ENCODE measurements at places on chromosomes 2 and 18.

GRCh38 chr18:29176681-29177080 is 999.8 kb upstream of the CDH2 start:
- DNase-seq: no peak

DNA sequence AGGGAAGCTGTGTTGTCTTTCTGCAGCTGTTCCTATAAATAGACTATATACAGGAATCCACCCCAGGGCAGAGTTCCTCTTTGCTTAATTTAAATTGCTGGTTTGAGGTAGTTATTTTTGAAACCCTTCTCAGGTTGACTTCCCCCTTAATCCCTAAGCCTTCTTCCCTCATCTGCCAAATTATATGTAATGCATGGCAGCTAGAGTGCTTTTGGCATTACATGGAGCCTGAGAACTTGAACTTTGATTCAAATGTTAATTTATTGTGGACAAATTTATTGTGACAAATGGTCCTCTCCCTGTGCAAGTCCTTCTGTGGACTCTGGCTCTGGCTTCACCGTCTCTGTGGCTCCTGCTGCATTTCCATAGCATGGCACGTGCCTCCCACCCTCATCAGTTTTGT is 29.2 kb downstream of the MYO1B start:
- no peak for DNase-seq

- peak; percentile 19 for DNase-seq
These were observed 31.7 kb downstream of the SDC1 start for GRCh38 chr2:20193185-20193584.

- DNase-seq: no peak
These were observed 196.6 kb upstream of the SLC35G4 start for GRCh38 chr18:11412811-11413210.

DNA sequence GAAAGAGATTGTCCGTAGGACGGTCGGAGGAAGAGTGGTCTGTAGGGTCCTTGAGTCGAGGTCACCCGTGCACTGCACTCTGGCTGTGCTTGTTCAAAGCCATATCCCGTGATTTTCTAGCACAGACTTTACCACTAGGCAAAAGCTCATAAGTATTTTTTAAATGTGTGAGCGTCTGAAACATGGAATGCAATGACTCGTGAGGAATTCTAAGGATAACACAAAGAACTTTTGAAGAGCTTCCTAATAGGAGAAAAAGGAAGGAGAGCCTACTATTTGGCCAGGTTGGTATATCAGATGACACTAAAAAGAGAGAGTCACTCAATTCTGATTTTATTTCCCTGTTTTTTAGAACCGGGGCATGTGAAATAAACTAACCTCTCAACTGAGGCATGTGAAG is 68.3 kb downstream of the CD28 start:
- DNase-seq: peak; percentile 22

DNA sequence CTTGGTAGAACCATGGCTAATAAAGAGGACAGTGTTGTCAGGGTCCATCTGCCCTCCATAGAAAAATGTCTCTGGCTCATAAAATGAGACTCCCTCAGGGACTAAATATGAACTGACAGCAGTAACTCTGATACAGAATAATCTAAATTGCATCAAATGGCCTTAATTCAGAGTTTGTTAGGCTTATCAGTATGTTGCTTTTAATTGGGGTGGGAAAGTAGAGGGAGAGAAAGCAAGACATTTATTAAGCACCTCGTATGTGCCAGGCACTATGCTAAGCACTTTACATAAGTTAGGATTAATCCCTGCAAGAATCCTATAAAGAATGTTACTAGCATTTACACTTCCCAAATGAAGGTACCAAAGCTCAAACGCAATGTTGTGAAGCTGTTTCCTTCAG is 115.2 kb downstream of the MMADHC start:
- DNase-seq: no peak

DNA sequence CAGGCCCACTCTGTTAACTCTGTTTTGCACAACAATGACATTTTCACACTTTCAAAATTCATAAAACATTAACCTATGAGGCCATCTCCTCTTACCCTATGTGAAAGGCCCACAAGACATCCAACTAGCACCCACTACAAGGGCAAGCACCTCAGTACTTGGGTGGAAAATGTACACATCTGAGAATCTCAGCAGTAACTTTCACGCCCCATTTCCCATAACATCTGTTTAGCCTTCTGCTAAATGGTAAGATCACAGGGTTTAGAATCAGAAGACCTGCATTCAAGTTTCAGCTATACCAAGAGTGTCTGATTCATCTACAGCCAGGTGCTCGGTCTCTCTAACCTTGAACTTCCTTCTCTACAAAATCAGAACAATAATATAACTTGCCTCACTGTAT is 89.2 kb downstream of the SP100 start:
- DNase-seq: no peak

GRCh38 chr2:152372438-152372984 is 37.5 kb downstream of the FMNL2 start:
- no peak for DNase-seq

DNA sequence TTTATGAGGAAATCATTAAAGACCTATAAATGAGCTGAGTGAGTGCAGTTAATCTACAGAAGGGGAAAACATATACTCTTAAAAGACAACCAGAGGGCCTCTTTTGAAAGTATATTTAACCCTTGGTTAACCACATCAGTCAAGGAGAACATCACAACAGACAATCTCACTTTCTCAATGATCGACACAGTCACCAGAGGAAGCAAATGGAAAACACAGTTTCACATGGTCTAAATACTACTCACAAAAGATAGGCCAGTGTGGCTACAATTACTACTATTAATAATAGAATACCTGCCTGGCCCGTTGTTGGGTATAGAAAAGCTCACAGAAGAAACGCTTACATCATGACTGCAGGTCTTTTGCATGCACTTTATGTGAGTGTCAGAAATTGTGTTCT is 426.2 kb downstream of the NCKAP5 start:
- DNase-seq: no peak

GRCh38 chr2:238397356-238397755 is 29.4 kb upstream of the ASB1 start:
- no peak for DNase-seq

DNA sequence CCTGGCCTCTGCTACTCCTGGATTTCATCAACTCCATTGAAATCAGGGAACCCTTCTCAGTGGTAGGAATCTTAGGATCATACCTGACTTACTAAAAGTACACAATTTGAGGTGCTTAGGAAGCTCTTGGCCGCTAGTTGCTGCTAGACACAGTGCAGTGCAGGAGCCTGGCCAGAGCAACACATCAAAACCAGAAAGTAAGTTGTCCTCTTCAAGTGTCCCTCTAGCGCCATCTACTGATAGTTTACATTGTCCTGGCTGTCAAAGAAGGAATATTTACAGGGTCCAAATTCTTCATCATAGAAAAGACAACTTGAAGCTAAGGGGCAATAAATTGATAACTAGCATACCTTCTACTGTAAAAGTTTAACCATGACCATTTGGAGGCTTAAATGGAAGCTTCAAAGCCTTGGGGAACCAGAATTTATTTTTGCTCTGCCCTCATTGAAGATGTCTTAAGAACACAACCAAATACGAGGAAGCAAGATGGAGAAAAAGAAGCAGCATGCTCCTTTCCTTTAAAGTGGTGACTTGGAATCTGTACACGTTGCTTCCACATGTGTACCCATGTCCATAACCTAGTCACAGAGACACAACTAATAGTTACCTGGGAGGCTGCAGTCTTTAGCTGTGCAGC is 889.1 kb upstream of the GCFC2 start:
- peak; percentile 17 for DNase-seq

GRCh38 chr2:25161055-25161781 is 7.2 kb downstream of the POMC start:
- peak; percentile 13 for DNase-seq

- peak; percentile 62 for DNase-seq
These were observed 62.2 kb downstream of the RBMS1 start for GRCh38 chr2:160431441-160431840.

DNA sequence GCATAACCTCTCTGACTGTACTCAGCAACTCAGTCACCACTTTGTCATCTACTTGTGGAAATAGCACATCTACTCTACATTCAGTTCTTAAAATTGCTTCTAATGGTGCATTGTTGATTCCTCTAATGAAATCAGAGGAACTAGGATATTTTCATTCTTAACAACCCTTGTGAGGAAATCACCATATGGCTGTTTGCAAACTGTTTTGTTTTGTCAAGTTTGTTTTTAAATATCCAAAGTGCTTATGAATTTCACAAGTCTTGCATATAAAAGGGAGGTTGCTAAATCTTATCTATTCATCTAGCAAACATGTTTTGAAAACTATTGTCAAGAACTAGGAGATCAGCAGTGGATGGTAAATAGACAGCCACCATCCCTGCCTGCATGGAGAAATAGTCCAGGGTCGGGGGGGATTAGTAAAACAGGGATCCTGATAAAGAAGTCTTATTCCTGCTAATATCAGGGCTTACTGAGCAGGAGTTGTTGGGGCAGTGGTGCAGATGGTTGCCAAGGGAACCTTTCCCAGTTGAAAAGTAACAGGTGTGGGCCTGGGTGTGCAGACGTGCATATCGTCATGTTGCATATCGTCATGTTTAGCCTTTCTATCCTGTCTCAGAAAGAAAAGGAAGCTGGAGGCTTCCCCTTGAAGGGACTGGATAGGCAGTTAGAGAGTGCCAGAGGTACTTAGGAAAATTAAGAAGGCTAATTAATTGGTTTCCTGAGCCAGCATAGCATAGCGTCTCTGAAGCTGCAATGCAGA is 7.5 kb upstream of the MYO3B start:
- DNase-seq: no peak

- no peak for DNase-seq
These were observed 234.8 kb upstream of the KYNU start for GRCh38 chr2:142642650-142643049.

- no peak for DNase-seq
These were observed 236.7 kb downstream of the FHOD3 start for GRCh38 chr18:36534154-36534688.

GRCh38 chr2:222753251-222753824 is 81.9 kb downstream of the MOGAT1 start:
- peak; percentile 88 for DNase-seq

DNA sequence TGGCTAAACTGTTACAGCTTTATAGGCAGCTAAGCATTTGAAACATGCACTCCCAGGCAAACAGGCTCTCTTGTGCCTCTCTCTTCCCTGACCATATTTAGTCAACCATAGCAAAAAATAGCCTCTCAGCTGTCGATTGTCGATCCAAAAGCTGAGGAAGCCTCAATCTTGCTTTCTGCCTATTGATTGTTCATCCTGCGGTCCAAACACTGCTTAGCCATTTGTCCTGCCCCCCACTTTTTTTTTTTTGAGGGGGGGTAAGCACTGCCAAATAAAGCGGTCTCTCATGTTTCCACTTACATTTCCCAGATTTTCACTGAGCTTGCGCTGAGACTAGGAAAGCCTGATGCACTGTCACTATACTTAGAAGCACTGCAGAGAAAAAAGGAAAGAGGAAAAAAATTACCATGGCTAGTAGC is 90.8 kb downstream of the MIB1 start:
- peak; percentile 35 for DNase-seq

GRCh38 chr2:239409976-239410375 is 9.2 kb upstream of the HDAC4 start:
- no peak for DNase-seq

- no peak for DNase-seq
These were observed 947.2 kb downstream of the ERBB4 start for GRCh38 chr2:211591426-211591825.

DNA sequence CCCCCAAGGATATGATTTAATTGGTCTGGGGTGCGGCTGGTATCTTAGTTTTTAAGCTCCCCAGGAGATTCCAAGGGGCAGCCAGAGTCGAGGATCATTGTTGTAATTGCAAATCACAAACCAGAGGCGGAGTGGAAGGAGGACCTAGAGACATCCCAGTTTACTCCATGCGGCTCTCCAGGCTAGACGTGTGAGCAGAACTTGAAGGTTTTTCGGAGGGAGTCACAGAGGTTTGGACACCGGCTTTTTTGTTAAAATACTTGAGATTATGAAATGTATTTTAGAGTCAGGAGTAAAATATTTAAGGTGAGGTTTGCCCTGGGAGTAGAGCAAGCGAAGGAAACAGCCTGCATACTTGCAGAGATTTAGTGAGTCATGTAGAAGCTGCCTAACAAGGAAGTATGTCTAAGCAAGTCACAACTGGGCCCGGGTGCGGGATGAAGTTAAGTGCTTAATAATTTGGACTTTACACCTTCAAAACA is 39.5 kb downstream of the TGOLN2 start:
- peak; percentile 52 for DNase-seq

- DNase-seq: no peak
These were observed 74.3 kb upstream of the KYNU start for GRCh38 chr2:142803158-142803557.

DNA sequence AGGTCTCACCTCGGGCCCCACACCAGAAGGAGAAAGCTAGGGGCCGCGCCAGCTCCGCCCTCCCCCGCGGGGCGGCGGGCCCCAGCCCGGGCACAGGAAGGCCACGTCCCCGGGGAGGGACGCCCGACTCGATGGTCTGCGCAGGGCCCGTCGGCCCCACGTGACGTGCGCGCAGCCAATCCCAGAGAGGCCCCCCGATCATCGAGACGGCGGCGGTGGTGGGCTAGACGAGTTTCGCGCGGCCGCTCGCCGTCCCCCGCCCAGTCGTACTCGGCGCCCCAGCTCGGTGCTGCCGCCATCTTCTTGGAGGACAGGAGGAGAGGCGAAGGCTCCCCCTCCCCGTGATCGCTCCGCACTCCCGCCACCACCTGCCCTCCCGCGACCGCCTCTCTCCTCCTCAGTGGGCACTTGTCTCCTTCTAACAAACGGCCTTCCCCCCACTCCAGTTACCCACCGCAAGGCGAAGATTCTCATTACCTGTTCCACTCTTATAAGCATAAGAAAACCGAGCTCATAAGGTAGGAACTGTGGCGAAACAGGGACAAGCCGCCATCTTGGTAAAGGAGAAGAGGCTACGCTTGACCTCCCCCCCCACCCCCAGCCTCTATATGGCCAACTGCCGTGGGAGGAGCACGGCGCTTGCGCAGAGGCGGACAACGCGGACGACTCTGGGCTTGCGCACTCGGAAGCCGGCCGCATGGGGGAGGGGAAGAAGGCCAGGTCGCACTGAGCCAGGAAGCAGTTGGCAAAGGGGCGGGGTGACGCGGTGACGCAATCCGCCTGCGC is at the start of gene HDLBP:
HDLBP (minus strand) TSS at position 580 of the 786 bp plus-strand sequence. CDS start 48,803 bp downstream, outside the sequence.
- DNase-seq: peak; percentile 99

- DNase-seq: no peak
These were observed 6.1 kb downstream of the BCL2 start for GRCh38 chr18:63313396-63313917.

DNA sequence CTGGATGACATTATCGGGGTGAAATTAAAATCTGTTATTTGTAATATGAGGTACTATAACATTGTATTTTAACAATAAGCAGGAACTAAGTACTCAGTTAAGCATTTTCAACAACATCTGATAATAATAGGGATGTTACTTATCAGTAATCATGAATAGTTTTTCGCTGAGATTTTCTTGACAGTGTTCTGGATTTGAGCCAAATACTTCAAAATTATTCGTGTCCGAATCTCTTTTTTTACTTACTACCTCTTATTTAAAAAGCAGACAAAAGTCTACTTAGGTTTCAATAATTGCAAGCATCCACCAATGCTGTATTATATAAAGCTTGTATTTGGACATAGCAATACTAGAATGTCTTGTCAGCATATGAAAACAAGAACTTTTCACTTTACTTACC is 6.4 kb upstream of the ANKRD12 start:
- DNase-seq: no peak
